IMR-90 (cell line): ENCODE measurements at places on chromosomes 3 and 15. TPM values are rescaled to one million over a fixed set of nuclear protein-coding genes. Genes with fewer than 3 reads are reported as not detected.

Gene CHRM5
- total RNA-seq: under 0.01 TPM in 2 replicates

- no peaks in the 10 kb centered on the region for H3K36me3 ChIP-seq
- no peak overlapping the region for H3K4me3 ChIP-seq
- H3K27me3 ChIP-seq: no peaks in the 10 kb centered on the region
- DNase-seq: no peak
- H3K4me1 ChIP-seq: no peaks in the 10 kb centered on the region
These were observed 258.7 kb upstream of the NSMCE3 start for GRCh38 chr15:29528276-29528675.

GRCh38 chr3:191137708-191138107 is 61.3 kb upstream of the OSTN start:
- H3K27me3 ChIP-seq: no peaks in the 10 kb centered on the region
- H3K27ac ChIP-seq: no peak overlapping the region
- H3K4me1 ChIP-seq: 0 out of 2 replicates have a peak, but pooled peaks cover 2% of the 10 kb centered on the region
- no peak overlapping the region for H3K4me3 ChIP-seq
- no peak for DNase-seq

Gene CGNL1
- under 0.01 and 0.18 TPM in 2 replicates for total RNA-seq

Gene ZPLD1
- under 0.01 TPM in 2 replicates for total RNA-seq

GRCh38 chr3:12501360-12502020 is 17.2 kb downstream of the TSEN2 start:
- H3K36me3 ChIP-seq: peaks cover 24% of the 10 kb centered on the region
- H3K27ac ChIP-seq: peak overlapping the region; percentile 48; the same call in 1 of the 2 replicates

Gene ACTC1
- total RNA-seq: 0.83 and 1.1 TPM in 2 replicates

GRCh38 chr15:99578809-99579208 is 13.0 kb downstream of the MEF2A start:
- H3K27ac ChIP-seq: no peak overlapping the region
- no peaks in the 10 kb centered on the region; the same call in 1 of the 2 replicates for H3K36me3 ChIP-seq
- peaks cover 5% of the 10 kb centered on the region for H3K4me1 ChIP-seq
- H3K4me3 ChIP-seq: no peak overlapping the region
- H3K27me3 ChIP-seq: no peaks in the 10 kb centered on the region
- DNase-seq: no peak

- H3K36me3 ChIP-seq: no peaks in the 10 kb centered on the region
- H3K4me1 ChIP-seq: no peaks in the 10 kb centered on the region
- no peaks in the 10 kb centered on the region for H3K27me3 ChIP-seq
These were observed 108.1 kb upstream of the PLAAT1 start for GRCh38 chr3:193132964-193133363.

Gene GOLGA6B
- not detected in 2 replicates for total RNA-seq

- H3K4me3 ChIP-seq: no peak overlapping the region
- peaks cover 5% of the 10 kb centered on the region; the same call in 1 of the 2 replicates for H3K4me1 ChIP-seq
- H3K27me3 ChIP-seq: no peaks in the 10 kb centered on the region
- peaks cover 40% of the 10 kb centered on the region for H3K36me3 ChIP-seq
- DNase-seq: no peak
- H3K27ac ChIP-seq: no peak overlapping the region
These were observed 19.1 kb downstream of the TP53BP1 start for GRCh38 chr15:43473885-43474284.

GRCh38 chr15:99506399-99506798 is 59.4 kb upstream of the MEF2A start:
- no peaks in the 10 kb centered on the region for H3K36me3 ChIP-seq
- H3K27ac ChIP-seq: no peak overlapping the region
- H3K4me1 ChIP-seq: peaks cover 18% of the 10 kb centered on the region

DNA sequence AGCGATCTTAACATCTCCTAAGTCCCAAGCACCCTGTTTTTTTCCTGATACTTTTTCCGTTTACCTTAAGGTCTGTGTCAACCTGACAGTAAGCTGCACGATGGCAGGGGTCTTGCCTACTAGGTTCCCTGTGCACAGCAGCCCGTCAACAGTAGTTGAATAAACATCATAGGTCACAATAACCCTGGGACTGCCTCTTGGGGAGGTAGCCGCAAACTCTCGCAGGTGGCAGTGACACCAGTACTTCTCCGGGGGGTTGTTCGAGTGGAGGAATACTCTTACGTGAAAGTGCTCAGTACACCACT is 365 bp upstream of the PDCD6IP start:
- DNase-seq: no peak
- peak overlapping the region; percentile 73 for H3K4me3 ChIP-seq
- no peaks in the 10 kb centered on the region for H3K27me3 ChIP-seq
- peaks cover 6% of the 10 kb centered on the region for H3K36me3 ChIP-seq

GRCh38 chr3:122679085-122679881 is 1.4 kb upstream of the PARP14 start:
- H3K27ac ChIP-seq: peak overlapping the region; percentile 9; the same call in 1 of the 2 replicates
- H3K36me3 ChIP-seq: no peaks in the 10 kb centered on the region
- H3K27me3 ChIP-seq: no peaks in the 10 kb centered on the region
- DNase-seq: peak; percentile 79

Gene CCR8
- total RNA-seq: not detected in 2 replicates

DNA sequence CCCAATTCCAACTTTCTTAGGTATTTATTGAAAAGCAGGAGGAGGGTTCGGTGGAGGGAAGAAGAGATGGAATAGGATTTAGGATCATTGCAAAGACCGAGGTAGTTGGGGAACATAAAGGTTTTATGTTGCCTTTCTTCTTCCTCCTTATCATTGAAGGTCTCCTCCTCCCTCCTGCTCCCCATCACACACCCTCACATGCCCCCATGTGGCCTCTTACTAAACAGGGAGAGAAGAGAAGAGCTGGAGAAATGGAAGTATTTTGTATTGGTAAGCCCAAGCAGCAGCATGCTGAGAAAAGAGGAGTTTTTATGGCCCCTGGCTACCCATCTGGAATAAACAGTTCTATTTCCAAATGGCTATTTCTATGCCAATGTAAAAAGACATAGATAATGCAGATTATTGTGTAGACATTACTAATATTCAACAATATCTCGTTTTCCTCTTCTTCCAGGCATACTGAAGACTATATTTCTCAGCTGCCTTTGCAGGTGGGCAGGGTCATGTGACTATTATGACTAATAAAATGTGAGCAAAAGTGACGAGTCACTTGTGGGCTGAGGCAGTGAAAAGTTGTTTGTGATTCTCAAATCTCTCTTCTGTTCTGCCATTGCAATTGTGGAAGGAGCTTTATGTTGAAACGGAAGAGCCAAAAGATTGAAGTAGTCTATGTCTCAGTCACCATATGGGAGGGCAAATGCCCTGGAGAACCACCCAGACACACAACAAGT is 5.2 kb upstream of the GPR176 start:
- H3K4me3 ChIP-seq: no peak overlapping the region
- DNase-seq: peak; percentile 77
- H3K36me3 ChIP-seq: no peaks in the 10 kb centered on the region
- H3K27ac ChIP-seq: no peak overlapping the region
- H3K4me1 ChIP-seq: peaks cover 4% of the 10 kb centered on the region
- no peaks in the 10 kb centered on the region for H3K27me3 ChIP-seq

DNA sequence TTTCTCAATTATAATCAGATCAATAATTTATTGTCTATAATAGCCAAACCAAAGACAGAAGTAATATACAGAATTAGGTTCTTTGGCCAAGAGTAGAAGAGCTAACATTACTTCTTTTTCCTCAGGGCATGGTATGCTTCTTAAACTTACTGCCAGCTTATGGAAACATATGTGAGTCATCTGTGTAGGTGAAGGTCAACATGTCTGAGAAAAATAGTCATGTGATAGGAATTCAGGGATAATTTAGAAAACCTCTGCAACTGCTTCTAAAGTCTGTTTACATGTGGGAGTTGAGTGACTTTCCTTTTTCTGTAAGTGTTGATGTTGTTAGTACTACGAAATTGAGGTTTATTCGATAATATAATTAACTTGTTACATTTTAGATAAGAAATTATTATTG is 19.2 kb upstream of the MAP6D1 start:
- peak; percentile 92 for DNase-seq
- H3K27me3 ChIP-seq: no peaks in the 10 kb centered on the region
- H3K4me3 ChIP-seq: no peak overlapping the region
- H3K27ac ChIP-seq: no peak overlapping the region
- peaks cover 24% of the 10 kb centered on the region for H3K36me3 ChIP-seq

DNA sequence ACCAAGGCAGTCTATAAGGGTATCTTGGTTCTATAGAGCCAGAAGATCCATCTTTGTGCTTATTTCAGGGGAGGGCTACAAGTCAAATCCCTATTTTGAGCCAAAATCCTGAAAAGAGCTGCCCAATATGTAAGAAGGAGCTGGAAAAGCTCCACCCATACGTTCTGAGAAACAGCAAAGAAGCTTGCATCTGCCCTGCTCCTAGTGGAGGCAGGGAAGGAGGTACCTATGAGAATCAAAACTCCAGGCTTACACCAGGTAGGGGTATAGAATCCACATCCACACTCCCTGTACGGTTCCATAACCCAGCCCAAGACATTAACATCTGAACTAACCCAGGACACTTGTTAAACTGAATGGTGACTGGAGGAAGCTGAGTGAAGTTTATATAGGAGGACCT is 30.0 kb downstream of the PHC3 start:
- no peak overlapping the region for H3K27ac ChIP-seq
- H3K4me3 ChIP-seq: no peak overlapping the region
- H3K4me1 ChIP-seq: peaks cover 14% of the 10 kb centered on the region
- DNase-seq: no peak
- no peaks in the 10 kb centered on the region for H3K27me3 ChIP-seq
- peaks cover 19% of the 10 kb centered on the region for H3K36me3 ChIP-seq

GRCh38 chr3:18774319-18775088 is 349.4 kb upstream of the SATB1 start:
- no peak for DNase-seq
- no peaks in the 10 kb centered on the region for H3K27me3 ChIP-seq
- H3K4me1 ChIP-seq: no peaks in the 10 kb centered on the region
- no peak overlapping the region for H3K4me3 ChIP-seq
- no peak overlapping the region for H3K27ac ChIP-seq

- no peaks in the 10 kb centered on the region for H3K27me3 ChIP-seq
- DNase-seq: no peak
- no peak overlapping the region for H3K4me3 ChIP-seq
- H3K27ac ChIP-seq: no peak overlapping the region
- no peaks in the 10 kb centered on the region for H3K4me1 ChIP-seq
- H3K36me3 ChIP-seq: no peaks in the 10 kb centered on the region
These were observed 83.6 kb downstream of the COL6A5 start for GRCh38 chr3:130428871-130429712.

Gene PAQR9
- total RNA-seq: not detected in 2 replicates

- peak; percentile 81 for DNase-seq
- no peaks in the 10 kb centered on the region for H3K36me3 ChIP-seq
- no peaks in the 10 kb centered on the region for H3K27me3 ChIP-seq
- H3K4me1 ChIP-seq: peaks cover 10% of the 10 kb centered on the region
- no peak overlapping the region for H3K27ac ChIP-seq
- H3K4me3 ChIP-seq: no peak overlapping the region
These were observed 33.9 kb upstream of the C15orf39 start for GRCh38 chr15:75167588-75168350.

Gene SPINT1
- 0.56 and 0.90 TPM in 2 replicates for total RNA-seq

DNA sequence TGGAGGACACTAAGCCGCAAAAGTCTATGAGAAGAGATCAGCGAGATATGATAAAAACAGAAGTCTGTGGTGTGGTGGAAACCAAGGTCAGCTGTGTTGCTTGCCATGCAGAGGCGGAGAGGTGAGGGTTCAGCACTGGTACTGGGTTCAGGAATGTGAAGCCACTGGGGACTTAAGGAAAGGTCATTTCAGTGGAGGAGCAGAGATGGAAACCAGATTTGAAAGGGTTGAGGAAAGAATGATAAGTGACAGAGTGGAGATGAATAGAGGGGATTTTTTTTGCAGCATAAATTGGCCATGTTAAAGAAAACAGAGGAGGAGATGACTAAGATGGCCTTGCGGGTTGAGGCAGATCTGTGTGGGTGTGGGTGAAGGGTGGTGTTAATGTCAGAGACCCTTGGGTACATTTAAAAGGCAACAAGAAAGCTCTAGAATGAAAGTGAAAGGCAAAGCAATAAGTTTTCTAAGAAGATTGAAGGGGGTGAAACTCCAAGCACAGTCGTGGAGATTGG is 265.5 kb downstream of the ADAMTSL3 start:
- no peak overlapping the region for H3K4me3 ChIP-seq
- no peaks in the 10 kb centered on the region for H3K4me1 ChIP-seq
- no peak for DNase-seq
- H3K36me3 ChIP-seq: no peaks in the 10 kb centered on the region
- no peaks in the 10 kb centered on the region for H3K27me3 ChIP-seq
- H3K27ac ChIP-seq: no peak overlapping the region

DNA sequence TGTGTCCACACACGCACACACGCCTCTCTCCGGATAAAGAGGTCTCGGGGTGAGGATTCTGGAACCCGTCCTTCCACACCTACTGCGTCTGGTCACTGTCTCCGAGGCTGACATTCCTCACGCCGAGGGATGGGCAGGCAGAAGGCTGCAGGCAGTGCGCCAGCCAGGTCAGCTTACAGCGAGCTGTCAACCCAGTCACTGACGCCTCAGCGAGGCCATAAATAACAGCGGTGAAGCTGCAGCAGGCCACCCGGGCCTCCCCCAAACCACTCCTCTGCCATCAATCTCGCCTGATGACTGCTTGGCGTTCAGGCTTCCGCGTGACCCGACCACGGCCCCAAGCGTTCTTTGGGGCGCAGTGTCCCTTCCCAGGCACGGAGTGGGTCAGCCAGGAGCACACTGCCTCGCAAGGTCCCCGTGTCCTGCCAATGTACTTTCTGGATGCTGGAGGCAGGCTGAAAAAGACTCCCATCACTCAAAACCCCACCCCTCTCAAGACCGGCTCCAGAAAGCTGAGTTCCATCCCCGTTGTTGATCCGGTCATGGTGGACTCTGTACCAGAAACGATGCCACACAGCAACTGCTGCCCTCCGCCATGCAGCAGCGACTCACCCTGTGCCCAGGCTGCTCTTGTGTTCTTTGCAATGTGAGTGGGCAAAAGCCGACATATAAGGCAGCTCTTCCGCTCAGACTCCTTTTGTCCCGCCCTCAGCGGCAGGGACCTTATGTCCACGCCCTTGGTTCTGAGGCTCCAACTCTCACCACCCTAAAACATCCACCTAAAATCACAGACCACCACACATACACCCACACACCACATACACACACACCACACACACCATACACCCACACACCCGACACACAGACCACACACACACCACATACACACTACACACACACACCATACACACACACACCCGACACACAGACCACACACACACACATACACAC is 27.1 kb downstream of the CPN2 start:
- H3K27me3 ChIP-seq: peaks cover 3% of the 10 kb centered on the region
- DNase-seq: peak; percentile 48
- H3K4me3 ChIP-seq: no peak overlapping the region
- H3K27ac ChIP-seq: 0 out of 2 replicates have a peak overlapping the region, but pooled peaks have one; percentile 4
- H3K36me3 ChIP-seq: no peaks in the 10 kb centered on the region
- H3K4me1 ChIP-seq: peaks cover 7% of the 10 kb centered on the region
